ENCODE measurements at places on chromosomes 11 and 22.

DNA sequence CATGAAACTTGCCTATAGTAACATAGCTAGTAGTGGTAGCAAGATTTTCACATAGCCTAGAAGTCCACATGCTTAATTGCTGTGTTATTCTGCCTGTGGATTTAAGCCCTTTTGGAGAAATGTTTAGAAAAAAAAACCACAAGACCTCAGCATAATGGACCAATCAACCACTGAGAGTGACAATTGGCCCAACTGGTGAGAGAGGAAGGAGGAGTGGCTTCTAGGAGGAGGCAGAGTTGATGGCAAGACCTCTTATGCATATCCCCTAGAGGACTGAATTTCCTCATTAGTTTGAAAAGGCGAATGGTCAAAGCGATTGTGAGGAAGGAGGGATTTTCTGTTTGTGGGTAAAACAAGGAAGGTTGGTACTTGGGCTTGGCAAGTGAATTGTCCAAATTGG lies 30.6 kb downstream of the NNMT start:
- DNase-seq: no peak

GRCh38 chr11:128720522-128720985 lies 26.7 kb downstream of the FLI1 start:
- DNase-seq: no peak

GRCh38 chr22:31239771-31240370 lies 27.8 kb downstream of the LIMK2 start:
- no peak for DNase-seq

GRCh38 chr11:73320763-73321603 lies 12.9 kb downstream of the ARHGEF17 start:
- no peak for DNase-seq

DNA sequence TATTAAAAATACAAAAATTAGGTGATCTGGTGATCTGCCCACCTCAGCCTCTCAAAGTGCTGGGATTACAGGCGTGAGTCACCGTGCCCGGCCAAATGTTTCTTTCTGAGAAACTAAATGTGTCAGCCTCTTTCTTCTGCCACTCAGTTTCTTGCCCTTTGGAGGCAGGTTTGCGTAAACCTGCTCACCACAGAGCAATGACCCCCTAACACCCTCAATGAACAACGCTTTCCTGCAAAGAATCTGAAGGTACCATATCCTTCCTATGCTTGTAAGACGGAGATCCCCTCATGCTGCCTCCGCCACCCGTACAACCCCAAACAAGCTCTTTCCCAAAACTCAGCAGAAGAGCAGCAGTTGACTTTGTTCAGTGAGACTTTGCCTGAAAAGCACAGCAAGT lies 38.7 kb upstream of the TTLL12 start:
- DNase-seq: no peak

DNA sequence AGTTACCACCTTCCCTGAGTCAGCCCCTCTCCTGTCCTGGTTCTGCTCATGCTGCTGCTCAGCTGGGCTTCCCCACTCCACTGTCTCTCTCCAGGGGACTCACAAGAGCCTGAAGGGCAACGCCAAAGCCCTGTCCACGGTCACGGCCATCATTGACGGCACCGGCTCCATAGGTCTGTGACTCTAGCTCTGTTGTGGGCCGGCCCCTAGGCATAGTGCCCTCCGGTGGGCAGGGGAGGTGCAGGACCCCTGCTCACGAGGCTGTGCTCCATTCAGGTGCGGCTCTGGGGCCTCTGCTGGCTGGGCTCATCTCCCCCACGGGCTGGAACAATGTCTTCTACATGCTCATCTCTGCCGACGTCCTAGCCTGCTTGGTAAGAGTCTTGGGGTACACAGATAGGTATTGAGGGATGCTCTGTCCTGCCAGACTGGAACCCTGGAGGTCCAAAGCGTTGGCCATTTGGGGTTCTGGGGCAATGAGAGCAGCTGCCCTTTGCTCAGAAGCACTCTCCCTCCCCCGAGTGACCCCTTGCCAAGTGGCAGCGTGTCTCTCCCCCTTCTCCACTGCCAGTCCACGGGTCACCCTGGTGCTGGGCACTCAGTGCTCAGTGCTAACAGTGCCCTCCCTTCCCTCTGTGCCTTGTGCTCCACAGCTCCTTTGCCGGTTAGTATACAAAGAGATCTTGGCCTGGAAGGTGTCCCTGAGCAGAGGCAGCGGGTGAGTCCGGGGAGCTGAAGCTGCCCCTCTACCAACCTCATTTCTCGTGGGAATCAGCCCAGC lies 22.4 kb downstream of the SLC37A2 start:
- DNase-seq: no peak

DNA sequence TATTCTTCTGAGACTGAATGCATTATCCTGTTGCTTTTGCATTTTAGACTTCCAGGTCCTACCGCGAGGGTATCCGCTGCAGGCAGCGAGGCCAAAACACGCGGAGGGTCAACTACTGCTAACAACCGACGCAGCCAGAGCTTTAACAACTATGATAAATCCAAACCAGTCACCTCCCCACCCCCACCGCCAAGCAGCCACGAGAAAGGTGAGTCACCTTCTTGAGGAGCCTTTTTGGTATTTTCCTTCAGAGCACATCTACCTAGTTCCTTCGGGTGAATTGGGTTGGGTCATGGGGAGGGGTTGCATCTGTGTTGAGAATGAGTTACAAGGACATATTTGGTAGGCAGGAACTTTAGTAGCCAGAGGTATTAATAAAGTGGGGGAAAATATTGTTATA lies 179.8 kb downstream of the NAV2 start:
- DNase-seq: no peak

GRCh38 chr11:65801153-65801987 lies 14.5 kb downstream of the OVOL1 start:
- no peak for DNase-seq

GRCh38 chr11:117313091-117313490 lies 3.0 kb downstream of the BACE1 start:
- no peak for DNase-seq

- DNase-seq: no peak
Observed at GRCh38 chr22:41551877-41552582, 7.8 kb upstream of the POLR3H start.

GRCh38 chr11:72436661-72437060 lies 2.3 kb upstream of the CLPB start:
- no peak for DNase-seq

DNA sequence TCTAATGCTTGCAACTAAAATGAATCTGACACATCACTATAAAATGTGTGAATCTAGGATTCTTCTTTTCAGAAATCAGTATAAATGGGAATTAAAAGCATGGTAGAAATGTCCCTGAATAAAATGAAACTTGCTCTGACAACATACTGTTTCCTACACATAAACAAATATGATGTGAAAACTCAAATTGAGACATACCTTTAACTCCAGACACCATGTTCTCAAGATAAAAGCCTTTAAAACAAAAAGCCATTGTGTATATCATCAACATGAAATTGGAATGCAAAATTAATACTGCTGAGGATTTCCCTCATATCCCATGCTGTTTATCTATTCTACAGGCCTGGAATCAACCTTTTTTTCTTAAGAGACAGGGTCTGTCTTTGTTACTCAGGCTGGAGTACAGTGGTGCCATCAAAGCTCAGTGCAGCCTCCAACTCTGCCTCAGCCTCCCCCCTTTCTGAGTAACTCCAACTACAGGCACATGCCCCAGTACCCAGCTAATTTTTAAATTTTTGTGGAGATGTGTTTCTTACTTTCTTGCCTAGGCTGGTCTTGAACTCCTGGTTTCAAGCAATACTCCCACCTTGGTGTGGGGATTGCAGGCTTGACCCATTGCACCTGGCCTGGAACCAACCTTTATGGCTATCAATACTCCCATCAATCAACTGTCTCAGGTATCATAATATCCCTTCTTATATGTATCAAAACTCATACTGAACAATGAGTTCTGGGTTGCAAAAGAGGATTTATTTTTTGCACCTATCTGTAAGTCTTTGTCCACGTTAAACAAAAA lies 6.7 kb downstream of the TAF1D start:
- DNase-seq: no peak

GRCh38 chr22:19663821-19664355 lies 50.4 kb upstream of the SEPTIN5 start:
- DNase-seq: no peak

GRCh38 chr11:20283475-20283874 lies 80.0 kb upstream of the HTATIP2 start:
- no peak for DNase-seq

- DNase-seq: no peak
Observed at GRCh38 chr11:67024966-67025365, 2.0 kb downstream of the SYT12 start.

GRCh38 chr11:65002706-65003105 lies 5.9 kb upstream of the BATF2 start:
- no peak for DNase-seq

DNA sequence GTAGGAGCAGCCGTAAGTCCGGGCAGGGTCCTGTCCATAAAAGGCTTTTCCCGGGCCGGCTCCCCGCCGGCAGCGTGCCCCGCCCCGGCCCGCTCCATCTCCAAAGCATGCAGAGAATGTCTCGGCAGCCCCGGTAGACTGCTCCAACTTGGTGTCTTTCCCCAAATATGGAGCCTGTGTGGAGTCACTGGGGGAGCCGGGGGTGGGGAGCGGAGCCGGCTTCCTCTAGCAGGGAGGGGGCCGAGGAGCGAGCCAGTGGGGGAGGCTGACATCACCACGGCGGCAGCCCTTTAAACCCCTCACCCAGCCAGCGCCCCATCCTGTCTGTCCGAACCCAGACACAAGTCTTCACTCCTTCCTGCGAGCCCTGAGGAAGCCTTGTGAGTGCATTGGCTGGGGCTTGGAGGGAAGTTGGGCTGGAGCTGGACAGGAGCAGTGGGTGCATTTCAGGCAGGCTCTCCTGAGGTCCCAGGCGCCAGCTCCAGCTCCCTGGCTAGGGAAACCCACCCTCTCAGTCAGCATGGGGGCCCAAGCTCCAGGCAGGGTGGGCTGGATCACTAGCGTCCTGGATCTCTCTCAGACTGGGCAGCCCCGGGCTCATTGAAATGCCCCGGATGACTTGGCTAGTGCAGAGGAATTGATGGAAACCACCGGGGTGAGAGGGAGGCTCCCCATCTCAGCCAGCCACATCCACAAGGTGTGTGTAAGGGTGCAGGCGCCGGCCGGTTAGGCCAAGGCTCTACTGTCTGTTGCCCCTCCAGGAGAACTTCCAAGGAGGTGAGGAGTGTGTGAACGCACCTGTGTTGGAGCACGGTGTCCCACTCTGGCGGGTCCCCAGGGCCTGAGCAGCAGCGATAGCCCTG lies at the start of gene TAGLN:
TAGLN (plus strand) TSS at position 318 of the 863 bp plus-strand sequence. CDS start 3,644 bp downstream, outside the sequence.
- no peak for DNase-seq

DNA sequence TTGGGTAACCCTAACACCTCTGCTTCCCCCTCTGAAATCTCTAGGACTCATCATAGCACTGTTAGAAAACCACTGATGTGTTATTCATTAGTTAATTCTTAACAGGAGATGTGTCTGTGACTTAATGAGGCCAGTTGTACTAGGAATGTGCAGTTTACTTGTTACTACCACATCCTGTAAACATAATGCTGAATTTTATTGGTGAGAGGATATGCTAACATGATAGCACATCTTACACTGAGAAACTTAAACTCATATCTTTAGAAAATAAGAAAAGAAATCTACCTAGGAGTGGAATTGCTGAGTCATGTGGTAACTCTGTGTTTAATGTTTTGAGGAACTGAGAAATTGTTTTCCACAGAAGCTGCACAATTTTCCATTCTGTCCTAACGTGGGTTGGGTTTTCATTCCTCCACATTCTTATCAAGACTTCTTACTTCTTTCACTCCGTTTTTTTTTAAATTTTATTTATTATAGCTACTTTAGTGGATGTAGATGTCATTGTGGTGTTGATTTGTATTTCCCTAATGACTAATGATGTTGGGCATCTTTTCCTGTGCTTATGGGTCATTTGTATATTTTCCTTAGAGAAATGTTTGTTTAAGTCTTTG lies 33.7 kb downstream of the RNF121 start:
- DNase-seq: no peak

DNA sequence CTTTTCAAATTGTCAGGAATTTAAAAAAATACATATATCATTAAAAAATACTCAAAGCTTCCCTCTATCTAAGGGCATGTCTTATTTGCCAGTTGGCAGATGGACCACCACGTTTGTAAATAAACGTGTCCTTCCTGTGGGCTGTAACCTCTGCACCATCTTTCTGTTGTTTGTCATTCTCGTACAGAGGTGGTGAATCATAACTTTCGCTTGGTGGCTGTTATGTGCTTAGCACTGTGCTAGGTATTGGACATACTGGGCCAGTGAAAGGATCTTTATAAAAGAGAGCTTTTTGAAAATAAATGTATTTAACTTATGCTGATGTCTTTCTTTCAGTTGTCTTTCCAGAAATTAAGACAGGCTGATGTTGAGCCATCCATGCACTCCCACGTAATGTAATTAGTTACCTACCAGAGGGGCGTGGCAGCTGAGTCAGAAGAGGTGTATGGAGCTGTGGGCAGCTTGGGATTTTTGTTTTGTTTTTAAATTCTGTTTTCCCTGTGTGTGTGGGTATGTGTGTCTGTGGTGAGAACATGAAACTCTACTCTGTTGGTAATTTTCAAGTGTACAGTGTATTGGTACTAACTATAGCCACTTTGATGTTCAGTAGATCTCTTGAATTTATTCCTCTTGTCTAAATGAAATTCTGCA lies 62.7 kb downstream of the TECTA start:
- no peak for DNase-seq

GRCh38 chr11:64762674-64763525 lies 3.1 kb upstream of the PYGM start:
- no peak for DNase-seq

GRCh38 chr11:128409476-128409875 lies 177.9 kb downstream of the ETS1 start:
- no peak for DNase-seq

- no peak for DNase-seq
Observed at GRCh38 chr22:47190957-47191670, 428.7 kb downstream of the TBC1D22A start.

DNA sequence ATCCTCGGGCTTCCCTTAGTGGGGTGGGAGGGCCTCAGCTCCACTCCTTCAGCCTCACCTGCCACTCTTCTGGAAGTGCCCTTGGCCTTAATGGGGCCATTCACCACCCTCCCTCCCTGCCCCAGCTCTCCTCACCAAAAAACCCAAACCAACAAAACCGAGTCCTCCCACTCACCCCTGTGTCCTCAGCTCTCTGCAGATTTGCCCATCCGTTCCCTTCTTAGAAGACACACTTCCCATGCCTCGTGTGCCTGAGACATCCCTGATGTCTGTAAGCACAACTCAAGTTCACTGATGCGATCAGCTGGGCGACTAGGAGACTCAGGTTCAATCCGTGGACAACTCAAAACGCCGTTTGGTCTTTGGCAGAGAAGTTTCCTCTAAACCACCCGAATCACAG lies 839.2 kb downstream of the TBC1D22A start:
- no peak for DNase-seq

- no peak for DNase-seq
Observed at GRCh38 chr11:99199341-99199740, 178.6 kb downstream of the CNTN5 start.

DNA sequence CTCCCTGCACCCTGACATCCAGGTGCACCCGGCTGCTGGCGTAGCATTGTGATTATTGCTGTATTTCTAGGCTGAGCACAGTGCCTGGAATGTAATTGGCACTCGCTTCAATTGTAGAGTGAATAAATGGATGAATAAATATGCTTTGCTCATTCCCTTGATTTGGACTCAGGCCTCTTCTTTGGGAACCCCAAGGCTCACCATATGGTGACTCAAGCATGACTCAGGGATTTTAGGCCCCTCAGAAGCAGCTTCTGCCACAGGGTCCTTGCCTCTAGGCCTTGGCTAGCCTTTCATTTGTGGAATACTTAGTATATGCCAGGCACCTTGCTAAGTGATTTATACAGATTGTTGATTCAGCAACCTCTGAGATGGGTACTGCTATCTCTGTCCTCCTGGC lies 78.9 kb downstream of the GRIK4 start:
- DNase-seq: no peak

GRCh38 chr11:105298630-105299029 lies 159.1 kb upstream of the CARD18 start:
- no peak for DNase-seq
